ENCODE measurements at places on chromosomes 1 and 21. TPM values are rescaled to one million over a fixed set of nuclear protein-coding genes. Genes with fewer than 3 reads are reported as not detected.

- peaks cover 32% of the 10 kb centered on the region for H3K36me3 ChIP-seq
- H3K4me3 ChIP-seq, result no peak overlapping the region
- no peak overlapping the region for H3K27ac ChIP-seq
- H3K27me3 ChIP-seq, result no peaks in the 10 kb centered on the region
- H3K4me1 ChIP-seq, result peaks cover 11% of the 10 kb centered on the region
- peak; percentile 72 for DNase-seq
Observed at GRCh38 chr1:44217809-44218410, 4.6 kb downstream of the DMAP1 start.

Gene HSD3B1
- not detected for total RNA-seq

Gene DHRS3
- 117 TPM for total RNA-seq

DNA sequence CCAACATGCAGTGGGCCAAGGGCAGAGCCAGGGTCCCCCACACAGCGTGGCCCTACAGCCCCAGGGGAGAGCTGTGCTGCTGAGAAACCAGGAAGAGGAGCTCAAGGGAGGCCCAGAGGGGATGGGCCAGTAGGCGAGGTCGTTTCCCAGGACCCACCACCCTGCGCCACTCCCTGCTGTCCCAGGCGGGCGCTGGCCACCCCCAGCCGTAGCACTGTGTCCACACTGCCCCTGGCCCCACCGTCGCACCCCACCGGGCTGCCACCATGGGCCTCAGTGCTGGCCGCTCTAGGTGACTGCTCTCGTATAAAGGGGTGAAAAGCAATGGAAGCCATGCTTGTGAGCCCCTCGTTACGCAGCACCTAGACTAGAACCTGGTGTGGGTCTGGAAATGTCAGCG, 22.4 kb downstream of the NADK start:
- H3K27me3 ChIP-seq, result no peaks in the 10 kb centered on the region
- no peak overlapping the region for H3K4me3 ChIP-seq
- no peak overlapping the region for H3K27ac ChIP-seq
- H3K36me3 ChIP-seq, result peaks cover 15% of the 10 kb centered on the region
- no peak for DNase-seq

Gene FAM151A
- not detected for total RNA-seq

Gene HENMT1
- total RNA-seq, result 31.3 TPM

DNA sequence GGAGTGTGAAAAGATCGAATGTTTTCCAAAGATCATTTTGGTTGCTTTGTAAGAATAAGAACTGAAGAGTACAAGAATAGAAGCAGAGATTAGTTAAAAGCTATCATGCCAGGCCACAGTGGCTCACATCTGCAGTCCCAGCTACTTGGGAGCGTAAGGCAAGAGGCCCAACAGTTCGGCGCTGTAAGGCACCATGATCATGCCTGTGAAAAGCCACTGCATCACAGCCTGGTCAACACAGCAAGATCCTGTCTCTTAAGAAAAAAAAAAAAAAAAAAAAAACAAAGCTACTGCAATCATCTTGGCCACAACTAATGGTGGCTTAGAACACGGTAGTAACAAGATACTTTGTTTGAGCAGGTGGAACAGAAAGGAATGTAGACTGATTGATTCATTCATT, 116.2 kb downstream of the EIF4G3 start:
- H3K27me3 ChIP-seq, result no peaks in the 10 kb centered on the region
- no peaks in the 10 kb centered on the region for H3K36me3 ChIP-seq
- no peak overlapping the region for H3K27ac ChIP-seq
- H3K4me3 ChIP-seq, result no peak overlapping the region
- no peak for DNase-seq
- H3K4me1 ChIP-seq, result no peaks in the 10 kb centered on the region

DNA sequence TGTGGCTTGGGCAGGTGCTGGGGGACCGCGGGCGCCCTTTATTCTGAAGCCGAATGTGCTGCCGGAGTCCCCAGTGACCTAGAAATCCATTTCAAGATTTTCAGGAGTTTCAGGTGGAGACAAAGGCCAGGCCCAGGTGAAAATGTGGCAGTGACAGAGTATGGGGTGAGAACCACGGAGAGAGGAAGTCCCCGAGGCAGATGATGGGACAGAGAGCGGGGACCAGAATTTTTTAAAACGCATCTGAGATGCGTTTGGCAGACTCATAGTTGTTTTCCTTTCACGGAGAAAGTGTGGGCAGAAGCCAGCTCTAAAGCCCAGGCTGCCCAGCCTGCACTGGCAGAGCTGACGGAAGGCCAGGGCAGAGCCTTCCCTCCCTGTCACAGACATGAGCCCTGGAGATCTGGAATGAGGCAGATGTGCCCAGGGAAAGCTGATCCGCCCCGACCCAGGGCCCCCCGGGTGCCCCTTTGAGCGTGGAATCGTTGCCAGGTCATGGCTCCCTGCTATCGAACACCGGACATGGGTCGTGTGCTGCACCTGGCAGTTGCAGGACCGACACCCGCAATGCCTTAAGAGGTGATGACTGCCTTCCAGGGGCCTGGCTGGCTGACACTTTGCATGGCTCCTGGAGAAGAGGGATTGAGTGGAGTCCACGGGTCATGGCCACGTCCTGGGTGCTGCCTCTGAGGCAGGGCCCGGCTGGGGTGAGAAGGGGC, 6.5 kb upstream of the SLX9 start:
- no peak overlapping the region for H3K27ac ChIP-seq
- DNase-seq, result no peak
- no peak overlapping the region for H3K4me3 ChIP-seq

Gene NPL
- total RNA-seq, result 9.3 TPM

Gene TRIM58
- total RNA-seq, result 0.09 TPM

DNA sequence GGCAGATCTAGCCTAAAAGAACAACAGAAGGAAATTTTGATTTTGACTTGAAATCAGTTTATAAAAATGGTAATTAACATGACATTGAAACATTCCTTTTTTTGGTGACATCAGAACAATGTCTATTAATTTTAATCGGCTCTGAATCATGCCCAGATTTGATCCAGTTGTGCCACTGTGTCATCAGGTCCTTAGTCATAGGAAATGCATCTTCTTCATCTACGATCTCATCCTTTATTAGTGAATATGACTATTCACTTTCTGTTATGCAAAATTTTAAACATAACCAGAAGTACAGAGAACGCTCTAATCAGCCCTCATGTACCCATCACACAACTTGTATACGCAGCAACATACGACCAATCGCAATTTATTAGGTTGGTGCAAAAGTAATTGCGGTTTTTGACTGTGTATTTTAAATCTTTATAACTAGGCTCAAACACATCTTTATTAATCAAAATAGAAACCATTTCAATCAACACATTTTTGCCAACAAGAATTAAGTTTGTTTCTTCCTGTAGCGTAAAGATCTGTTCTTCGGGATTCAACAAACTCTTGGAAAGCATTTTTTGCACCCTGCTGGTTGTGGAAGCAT, 40.3 kb upstream of the TLR5 start:
- peaks cover 3% of the 10 kb centered on the region for H3K4me1 ChIP-seq
- no peak overlapping the region for H3K4me3 ChIP-seq

- no peaks in the 10 kb centered on the region for H3K27me3 ChIP-seq
- no peak overlapping the region for H3K27ac ChIP-seq
- no peaks in the 10 kb centered on the region for H3K4me1 ChIP-seq
Observed at GRCh38 chr1:213728593-213729536, 258.9 kb upstream of the PROX1 start.

GRCh38 chr1:59903141-59903754, 23.3 kb downstream of the CYP2J2 start:
- H3K36me3 ChIP-seq, result no peaks in the 10 kb centered on the region
- no peaks in the 10 kb centered on the region for H3K4me1 ChIP-seq
- H3K4me3 ChIP-seq, result no peak overlapping the region
- DNase-seq, result peak; percentile 5
- H3K27ac ChIP-seq, result no peak overlapping the region

- H3K36me3 ChIP-seq, result no peaks in the 10 kb centered on the region
- no peaks in the 10 kb centered on the region for H3K4me1 ChIP-seq
- H3K27me3 ChIP-seq, result no peaks in the 10 kb centered on the region
- no peak overlapping the region for H3K27ac ChIP-seq
- H3K4me3 ChIP-seq, result no peak overlapping the region
- no peak for DNase-seq
Observed at GRCh38 chr1:199976496-199977144, 50.9 kb upstream of the NR5A2 start.

DNA sequence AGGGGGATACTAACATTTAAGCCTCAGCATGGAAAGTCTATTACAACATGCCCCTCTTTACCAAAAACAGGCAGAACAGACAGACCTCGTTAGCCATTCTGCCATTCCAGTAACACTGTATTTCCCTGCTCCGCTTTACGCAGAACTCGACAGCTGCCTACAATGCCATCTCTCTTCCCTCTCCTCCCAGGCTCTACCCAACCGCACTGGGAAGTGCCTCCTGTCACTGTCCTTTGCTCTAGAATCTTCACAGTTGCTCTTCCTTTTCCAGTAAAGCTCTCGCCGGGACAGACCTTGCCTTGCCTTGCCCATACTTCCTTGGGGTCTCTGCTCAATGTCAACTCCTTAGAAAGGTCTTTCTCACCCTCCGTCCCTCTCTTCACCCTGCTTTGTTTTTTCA, 22.8 kb downstream of the COA6 start:
- H3K4me1 ChIP-seq, result peaks cover 16% of the 10 kb centered on the region
- H3K27ac ChIP-seq, result no peak overlapping the region
- H3K4me3 ChIP-seq, result no peak overlapping the region
- no peak for DNase-seq
- H3K27me3 ChIP-seq, result no peaks in the 10 kb centered on the region

- H3K4me1 ChIP-seq, result no peaks in the 10 kb centered on the region
- no peak overlapping the region for H3K4me3 ChIP-seq
- H3K27ac ChIP-seq, result no peak overlapping the region
- DNase-seq, result no peak
Observed at GRCh38 chr1:80639777-80640533, 1160.8 kb upstream of the ADGRL2 start.

GRCh38 chr21:18782721-18783120, 379.1 kb upstream of the TMPRSS15 start:
- no peak overlapping the region for H3K27ac ChIP-seq
- H3K36me3 ChIP-seq, result no peaks in the 10 kb centered on the region
- H3K27me3 ChIP-seq, result no peaks in the 10 kb centered on the region
- no peaks in the 10 kb centered on the region for H3K4me1 ChIP-seq
- DNase-seq, result no peak

- peaks cover 21% of the 10 kb centered on the region for H3K27me3 ChIP-seq
- H3K36me3 ChIP-seq, result no peaks in the 10 kb centered on the region
- no peak for DNase-seq
- H3K4me3 ChIP-seq, result no peak overlapping the region
- no peaks in the 10 kb centered on the region for H3K4me1 ChIP-seq
- H3K27ac ChIP-seq, result no peak overlapping the region
Observed at GRCh38 chr1:32884726-32885125, 1.6 kb upstream of the HPCA start.

Gene AMY2A
- not detected for total RNA-seq

GRCh38 chr1:94120570-94120901, 412 bp downstream of the ABCA4 start:
- no peak overlapping the region for H3K4me3 ChIP-seq
- H3K27ac ChIP-seq, result no peak overlapping the region
- H3K4me1 ChIP-seq, result no peaks in the 10 kb centered on the region
- H3K36me3 ChIP-seq, result no peaks in the 10 kb centered on the region
- no peak for DNase-seq
- H3K27me3 ChIP-seq, result no peaks in the 10 kb centered on the region

GRCh38 chr1:152313319-152313801, 11.7 kb downstream of the FLG start:
- H3K27ac ChIP-seq, result no peak overlapping the region
- H3K27me3 ChIP-seq, result peaks cover 3% of the 10 kb centered on the region
- no peak overlapping the region for H3K4me3 ChIP-seq

- H3K4me1 ChIP-seq, result no peaks in the 10 kb centered on the region
- H3K4me3 ChIP-seq, result no peak overlapping the region
- H3K27me3 ChIP-seq, result peaks cover 19% of the 10 kb centered on the region
- no peak for DNase-seq
- no peak overlapping the region for H3K27ac ChIP-seq
Observed at GRCh38 chr1:210233216-210233494, 559 bp downstream of the SERTAD4 start.

Gene DISC1
- 0.60 TPM for total RNA-seq

Gene KRTAP11-1
- not detected for total RNA-seq

DNA sequence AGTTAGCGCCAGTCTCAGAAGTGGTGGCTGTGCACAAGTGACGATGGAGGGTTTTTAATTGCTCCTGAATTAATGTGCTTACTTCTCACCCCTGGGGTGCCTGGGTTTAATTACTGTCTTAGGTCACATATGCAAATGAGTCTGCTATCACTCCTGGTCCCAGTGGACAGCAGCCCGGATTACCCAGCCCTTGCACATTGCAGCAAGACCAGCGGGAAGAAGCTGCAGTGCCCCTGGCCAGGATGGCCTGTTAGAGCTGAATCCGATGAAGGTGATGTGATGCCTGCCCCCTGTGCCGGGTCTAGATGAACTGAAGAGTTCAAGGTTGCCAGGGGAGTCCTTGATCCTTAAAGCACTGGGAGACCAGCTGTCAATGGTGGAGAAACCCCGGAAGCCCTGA, 24.2 kb downstream of the ENO1 start:
- no peak overlapping the region for H3K4me3 ChIP-seq
- no peaks in the 10 kb centered on the region for H3K4me1 ChIP-seq
- peaks cover 11% of the 10 kb centered on the region for H3K36me3 ChIP-seq
- DNase-seq, result no peak
- H3K27ac ChIP-seq, result no peak overlapping the region

DNA sequence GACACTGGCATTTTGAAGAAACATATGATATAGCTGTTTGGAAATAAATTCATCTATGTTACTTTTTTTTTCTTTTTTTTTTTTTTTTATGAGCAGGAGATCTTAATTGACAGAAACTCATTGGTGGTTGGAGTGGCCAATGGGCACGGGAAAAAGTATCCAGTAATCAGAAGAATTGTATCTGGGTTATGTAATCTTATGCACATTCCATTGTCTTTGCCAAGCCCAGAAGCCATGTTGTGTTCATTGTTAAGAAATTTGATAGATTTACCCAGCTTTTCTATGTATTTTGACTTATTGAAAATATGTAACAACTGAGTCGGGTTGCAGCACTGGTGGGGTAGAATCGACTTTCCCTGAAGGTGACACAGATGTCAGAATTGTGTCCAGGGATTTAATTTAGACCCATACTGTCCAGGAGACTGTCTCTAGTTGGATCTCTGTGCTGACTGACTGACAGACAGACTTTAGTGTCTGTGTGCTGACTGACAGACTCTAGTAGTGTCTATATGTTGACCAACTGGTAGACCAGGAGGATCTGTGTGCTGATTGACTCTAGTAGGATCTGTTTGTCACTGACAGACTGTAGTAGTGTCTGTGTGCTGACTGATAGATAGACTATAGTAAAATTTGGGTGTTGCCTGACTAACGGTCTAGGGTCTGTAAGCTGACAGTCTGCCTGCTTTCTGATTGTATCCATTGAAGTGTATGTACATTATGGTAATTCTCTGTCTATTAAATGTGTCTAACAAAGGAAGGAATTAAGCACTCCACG, 12.3 kb upstream of the C4BPB start:
- no peak overlapping the region for H3K27ac ChIP-seq
- no peaks in the 10 kb centered on the region for H3K27me3 ChIP-seq
- peaks cover 8% of the 10 kb centered on the region for H3K4me1 ChIP-seq
- no peak overlapping the region for H3K4me3 ChIP-seq
- no peak for DNase-seq
- no peaks in the 10 kb centered on the region for H3K36me3 ChIP-seq

Gene PLA2G4A
- total RNA-seq, result 1.5 TPM

- DNase-seq, result no peak
- no peaks in the 10 kb centered on the region for H3K36me3 ChIP-seq
- H3K4me1 ChIP-seq, result peaks cover 5% of the 10 kb centered on the region
- no peak within 1 kb of the TSS for H3K27ac ChIP-seq
Observed at GRCh38 chr1:27934818-27935549, at the start of gene SMPDL3B. SMPDL3B (plus strand) TSS chr1:27935000; CDS start chr1:27935184, 184 bp downstream.

GRCh38 chr1:245751726-245752470, 597.1 kb downstream of the KIF26B start:
- H3K4me3 ChIP-seq, result no peak overlapping the region
- no peaks in the 10 kb centered on the region for H3K27me3 ChIP-seq
- H3K27ac ChIP-seq, result no peak overlapping the region
- DNase-seq, result no peak
- H3K36me3 ChIP-seq, result peaks cover 4% of the 10 kb centered on the region

All from CD8-positive, alpha-beta memory T cell (primary cell).